NCI-H1930 (cell line): ENCODE measurements at places on chromosomes 2 and 18.

- no peak for DNase-seq
Observed at GRCh38 chr2:23435250-23436035, 50.5 kb downstream of the KLHL29 start.

- no peak for DNase-seq
Observed at GRCh38 chr2:239236043-239236807, 164.6 kb downstream of the HDAC4 start.

GRCh38 chr18:58269931-58270330, 225.9 kb downstream of the NEDD4L start:
- DNase-seq, result no peak

DNA sequence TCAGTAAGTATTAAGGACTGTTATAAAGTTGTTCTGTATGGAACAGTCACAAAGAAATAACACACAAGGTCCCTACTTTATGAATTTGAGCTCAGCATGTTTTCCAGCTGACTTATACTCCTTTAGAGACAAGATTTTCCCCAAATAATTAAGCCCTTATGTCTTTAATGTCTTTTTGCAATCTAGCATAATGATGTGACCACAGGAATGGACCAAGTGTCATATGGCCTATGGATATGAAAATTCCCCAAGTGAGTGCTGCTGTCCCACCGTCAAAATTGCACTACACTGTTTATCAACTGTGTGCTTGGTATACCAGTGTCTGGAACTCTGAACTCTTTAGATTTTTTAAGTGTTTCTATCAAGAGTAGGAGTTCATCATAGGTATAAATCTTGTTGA, 369.6 kb downstream of the PID1 start:
- no peak for DNase-seq

DNA sequence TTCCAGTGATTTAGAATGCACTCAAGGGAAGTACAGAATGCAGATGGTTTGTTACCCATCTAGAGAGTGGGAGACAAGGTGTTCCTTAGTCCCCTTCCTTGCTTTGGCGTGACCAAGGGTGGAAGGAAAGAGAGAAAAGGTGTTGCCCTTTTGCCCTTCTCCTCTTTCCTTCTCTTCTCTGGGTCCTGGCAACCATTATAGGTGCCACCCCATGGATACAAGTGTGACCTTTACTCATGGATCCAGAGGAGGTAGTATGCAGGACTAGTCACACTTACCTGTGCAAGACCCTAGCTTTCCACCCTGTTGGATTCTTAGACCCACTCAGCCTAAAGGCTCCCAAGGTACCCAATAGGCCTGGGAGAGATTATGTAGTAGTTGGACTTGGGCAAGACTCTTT, 11.6 kb upstream of the RBFA start:
- DNase-seq, result no peak

- no peak for DNase-seq
Observed at GRCh38 chr18:23208600-23208999, 73.3 kb downstream of the CABLES1 start.

DNA sequence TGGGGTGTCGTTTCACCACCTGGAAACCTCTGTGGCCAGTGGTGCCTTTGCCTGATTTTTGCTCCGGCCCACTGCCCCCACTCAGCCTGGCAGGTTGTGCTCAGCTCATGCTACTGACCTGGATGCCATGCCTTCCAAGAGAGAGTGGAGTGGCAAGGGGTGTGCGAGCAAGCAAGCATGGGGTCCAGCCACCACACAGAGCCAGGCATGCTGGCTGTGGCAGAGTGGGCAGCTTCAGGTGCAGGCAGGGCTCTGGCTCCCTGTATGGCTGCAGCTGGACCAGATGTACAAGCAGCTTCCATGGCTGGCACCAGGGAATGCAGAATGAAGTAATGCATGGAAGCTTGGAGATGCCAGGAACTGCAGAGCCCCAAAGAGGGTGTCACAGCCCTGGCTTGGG, 620.5 kb upstream of the SETBP1 start:
- DNase-seq, result no peak
